ENCODE measurements at places on chromosomes 12 and 14. TPM values are rescaled to one million over a fixed set of nuclear protein-coding genes. Genes with fewer than 3 reads are reported as not detected.

- no peak for DNase-seq
Observed at GRCh38 chr14:94115631-94116030, 5.1 kb downstream of the IFI27 start.

The NID2 gene
- 96.3 TPM for total RNA-seq

GRCh38 chr12:40693207-40693821, 1.1 kb downstream of the CNTN1 start:
- peak; percentile 71 for DNase-seq

- no peak for DNase-seq
Observed at GRCh38 chr14:70130482-70130881, 58.3 kb downstream of the SLC8A3 start.

DNA sequence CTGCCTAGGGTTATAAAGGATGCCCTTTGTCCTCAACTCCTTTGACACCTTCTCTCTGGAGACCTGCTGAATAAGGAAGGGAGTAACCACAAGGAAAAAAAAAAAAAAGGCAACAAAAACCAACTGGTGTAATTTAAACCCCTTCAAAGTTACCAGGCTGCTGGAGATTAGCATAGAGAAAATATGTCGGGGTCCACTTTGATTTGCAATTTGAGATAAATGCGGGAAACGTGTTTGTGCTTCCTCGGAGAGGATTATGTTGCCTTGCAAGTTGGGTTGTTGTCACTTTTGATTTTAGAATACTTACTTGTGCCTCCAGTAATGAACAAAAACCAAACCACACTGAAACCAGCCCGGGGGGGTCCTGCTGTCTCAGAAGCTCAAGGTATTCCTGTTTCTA, 200.2 kb upstream of the MYL2 start:
- no peak for DNase-seq

- DNase-seq, result no peak
Observed at GRCh38 chr12:16590645-16591044, 15.3 kb downstream of the LMO3 start.

The IL31 gene
- not detected for total RNA-seq

DNA sequence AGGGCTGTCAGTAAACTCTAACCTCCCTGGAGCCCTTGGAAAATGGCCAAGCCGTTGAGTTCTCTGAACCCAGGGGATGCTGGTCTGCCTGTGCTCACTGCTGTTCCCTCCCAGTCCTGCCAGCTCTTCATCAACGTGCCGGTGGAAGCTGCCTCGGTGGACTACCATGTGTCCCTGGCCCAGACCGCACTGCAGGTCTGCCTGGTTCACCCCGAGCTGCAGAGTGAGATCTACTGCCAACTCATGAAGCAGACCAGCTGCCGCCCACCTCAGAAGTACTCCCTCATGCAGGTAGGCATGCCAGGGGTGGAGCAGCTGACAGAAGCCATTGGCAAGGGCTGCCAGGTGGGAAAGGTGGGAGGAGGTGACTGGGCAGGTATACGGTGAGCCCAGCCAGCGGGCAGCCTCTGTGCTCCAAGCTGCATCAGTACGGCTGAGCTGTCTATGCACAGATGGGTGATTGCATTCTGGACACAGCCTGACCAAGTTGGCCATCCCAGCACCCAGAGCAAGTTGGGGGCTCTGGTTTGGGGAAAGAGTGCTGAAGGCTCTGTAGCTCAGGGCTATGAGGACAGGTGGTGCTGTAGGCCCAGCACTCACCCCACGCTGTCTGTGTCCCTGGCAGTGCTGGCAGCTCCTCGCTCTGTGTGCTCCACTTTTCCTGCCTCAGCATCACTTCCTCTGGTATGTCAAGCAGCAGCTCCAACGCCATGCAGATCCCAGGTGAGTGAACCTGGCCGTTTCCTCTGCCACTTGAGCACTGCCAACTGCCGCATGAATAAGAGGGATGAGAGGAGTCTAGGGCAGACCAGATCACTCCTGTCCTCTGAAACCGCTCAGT, 21.9 kb downstream of the PIGH start:
- DNase-seq, result no peak

DNA sequence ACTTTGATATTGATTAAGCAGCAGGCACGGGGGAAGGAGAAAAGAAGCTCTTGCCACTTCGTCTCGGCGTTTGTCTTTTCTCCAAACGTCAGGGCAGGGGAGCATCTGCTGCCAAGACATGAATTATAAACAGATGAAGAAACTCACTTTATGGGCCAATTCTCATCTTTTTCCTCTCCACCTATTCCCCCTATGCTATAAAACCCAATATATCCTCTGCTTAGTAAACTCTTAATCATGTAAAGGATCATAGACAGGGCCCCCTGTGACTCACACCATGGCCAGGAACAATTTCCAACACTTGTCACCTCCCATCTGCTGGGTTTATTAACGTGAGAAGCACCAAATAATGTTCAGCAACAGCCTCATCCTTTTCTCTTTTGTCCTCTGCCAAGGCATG, 1092.1 kb upstream of the TMEM132C start:
- DNase-seq, result peak; percentile 56

GRCh38 chr14:60800409-60800808, 65.8 kb downstream of the MNAT1 start:
- DNase-seq, result no peak

The C12orf54 gene
- total RNA-seq, result 0.31 TPM
